CD4-positive, alpha-beta T cell treated with Interleukin-1 beta for 1 hour (primary cell): ENCODE measurements at places on chromosomes 16 and 17.

- DNase-seq, result no peak
These were observed 93.8 kb downstream of the GRIN2A start for GRCh38 chr16:10088380-10088793.

- DNase-seq, result no peak
These were observed 21.8 kb downstream of the CBFB start for GRCh38 chr16:67050796-67051195.

GRCh38 chr17:61132524-61132923, 267.1 kb upstream of the TBX2 start:
- DNase-seq, result no peak

DNA sequence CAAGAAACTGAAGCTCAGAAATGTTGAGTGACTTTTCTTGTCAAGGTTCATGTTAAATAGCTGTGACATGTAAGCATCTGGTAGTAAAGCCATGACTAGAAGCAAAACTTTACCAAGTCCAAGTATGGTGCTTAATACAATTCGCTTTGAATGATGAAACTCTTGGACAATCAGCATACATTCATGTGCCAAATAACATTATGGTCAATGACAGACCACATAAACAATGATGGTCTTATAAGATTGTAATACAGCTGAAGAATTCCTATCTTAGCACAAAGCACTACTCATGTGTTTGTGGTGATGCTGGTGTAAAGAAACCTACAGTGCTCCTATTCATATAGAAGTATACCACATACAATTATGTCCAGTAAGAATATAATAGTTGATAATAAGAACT, 97.1 kb upstream of the RPRML start:
- DNase-seq, result no peak
